Fibroblast of mammary gland (primary cell): ENCODE measurements at places on chromosomes 7 and 10.

DNA sequence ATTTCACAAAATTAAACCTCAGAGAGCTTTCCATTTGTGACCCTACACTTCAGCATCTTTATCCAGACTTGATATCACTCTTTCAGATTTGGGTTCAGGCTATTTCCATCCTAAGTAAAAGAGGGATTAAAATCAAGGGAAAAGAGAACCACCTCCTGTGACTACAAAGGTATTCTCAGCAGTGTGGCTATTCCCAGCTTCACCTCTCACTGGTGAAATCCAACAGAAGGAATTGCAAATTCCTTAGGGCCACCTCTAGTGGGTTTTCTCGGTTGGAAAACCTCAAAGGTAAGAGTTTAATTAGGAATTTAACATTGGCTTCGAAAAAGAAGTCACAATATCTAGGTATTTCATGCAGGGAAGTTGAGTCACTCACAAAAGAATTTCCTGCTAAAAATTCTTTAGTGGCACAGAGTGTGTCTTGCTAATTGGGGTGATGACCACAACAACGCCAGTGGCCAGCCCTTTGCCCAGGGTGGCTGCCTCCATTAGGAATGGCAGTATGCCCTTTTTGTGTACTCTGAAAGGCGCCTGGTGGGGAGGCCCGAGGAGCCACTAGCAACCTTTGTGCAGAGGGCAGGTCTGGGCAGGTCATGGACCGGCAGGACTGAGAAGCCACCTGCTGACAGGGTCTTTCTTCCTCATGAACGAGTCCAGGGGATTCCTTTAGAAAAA lies 52.2 kb downstream of the SEM1 start:
- DNase-seq: no peak

DNA sequence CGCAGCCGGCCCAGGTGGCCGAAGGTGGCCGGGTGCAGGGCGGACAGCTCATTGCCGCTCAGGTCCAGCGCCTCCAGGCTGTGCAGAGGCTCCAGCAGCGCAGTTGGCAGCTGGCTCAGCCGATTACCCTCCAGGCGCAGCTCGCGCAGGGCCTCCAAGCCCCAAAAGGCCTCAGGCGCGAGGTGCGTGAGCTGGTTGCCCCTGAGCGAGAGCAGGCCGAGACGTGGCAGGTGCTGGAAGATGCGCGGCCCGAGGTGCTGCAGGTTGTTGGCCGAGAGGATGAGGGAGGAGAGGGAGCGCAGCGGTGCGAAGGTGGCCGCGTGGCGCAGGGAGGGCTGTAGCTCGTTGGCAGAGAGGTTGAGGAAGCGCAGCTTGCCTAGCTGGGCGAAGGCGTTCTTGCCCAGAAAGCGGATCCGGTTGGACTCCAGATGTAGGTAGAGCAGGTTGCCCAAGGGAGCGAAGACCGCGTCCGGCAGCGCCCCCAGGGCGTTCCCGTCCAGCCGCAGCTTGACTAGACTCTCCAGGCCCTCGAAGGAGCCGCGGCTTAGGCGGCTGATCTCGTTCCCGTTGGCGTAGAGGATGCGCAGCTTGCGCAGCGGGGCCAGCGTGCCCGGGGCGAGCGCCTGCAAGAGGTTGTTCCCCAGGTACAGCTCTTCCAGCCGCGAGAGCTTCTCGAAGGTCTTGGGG lies 923 bp downstream of the TRIL start:
- DNase-seq: no peak

DNA sequence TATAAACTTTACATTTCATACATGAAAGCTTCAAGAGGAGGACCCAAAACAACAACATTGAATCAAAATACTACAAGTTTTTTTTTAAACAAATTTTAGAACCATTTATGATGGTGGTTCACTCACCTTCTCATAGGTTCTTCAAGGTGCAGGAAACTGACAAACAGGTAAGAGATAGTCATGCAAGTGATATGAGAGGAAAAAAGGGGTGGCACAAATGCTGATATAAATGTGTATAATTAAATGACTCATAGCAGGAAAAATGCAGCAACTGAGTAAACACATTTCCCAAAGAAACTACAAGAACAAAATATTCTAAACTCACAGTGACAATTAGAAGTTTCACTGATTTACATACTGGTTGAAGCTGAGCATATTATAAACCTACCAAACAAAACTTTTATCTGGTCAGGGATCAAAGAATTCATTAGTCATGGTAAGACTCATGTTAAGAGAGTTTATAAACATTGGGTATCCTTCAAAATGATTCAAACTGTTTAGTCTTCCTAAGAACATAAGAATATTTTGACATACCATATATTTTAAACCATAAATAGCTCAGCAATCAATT lies 14.1 kb downstream of the ZWINT start:
- DNase-seq: no peak

DNA sequence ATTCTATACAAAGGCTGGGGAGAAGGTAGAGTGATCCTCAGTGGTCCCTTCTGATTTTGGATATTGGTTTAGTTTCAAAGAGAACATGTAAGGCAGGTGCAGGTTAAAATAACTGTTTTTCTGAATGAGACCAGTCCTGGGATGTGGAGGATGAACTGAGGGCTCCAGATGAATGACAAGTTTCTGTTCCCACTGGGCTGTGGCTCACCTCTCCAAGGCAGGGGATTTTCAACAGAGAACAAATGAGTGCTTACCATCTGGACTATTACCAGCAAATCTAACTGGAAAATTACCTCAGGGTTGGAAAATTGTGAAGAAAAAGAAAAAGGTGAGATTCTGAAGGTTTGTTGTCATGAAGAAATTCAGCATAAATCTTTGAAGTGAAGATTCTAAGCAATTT lies 8.0 kb downstream of the LAMB4 start:
- DNase-seq: no peak

DNA sequence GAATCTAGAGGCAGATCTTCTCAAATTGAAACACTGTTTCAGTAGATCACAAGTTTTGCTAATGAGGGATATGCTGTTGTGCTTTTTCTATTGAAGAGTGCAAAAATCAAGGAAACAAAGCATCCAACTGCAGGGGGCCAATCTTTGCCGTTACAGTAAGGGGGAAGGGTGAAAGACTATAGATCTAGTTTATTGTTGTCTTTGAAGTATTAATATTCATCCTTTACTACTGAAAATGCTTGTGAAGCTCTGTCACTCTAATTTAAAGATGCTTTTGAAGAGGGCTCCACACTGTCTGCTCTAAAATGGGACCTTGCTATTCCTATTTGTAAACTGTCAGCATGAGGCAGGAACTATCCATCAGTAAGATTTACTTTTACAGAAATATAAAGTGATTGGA lies 110.3 kb downstream of the MBL2 start:
- no peak for DNase-seq

- DNase-seq: no peak
Measured at GRCh38 chr7:32648408-32649156, 153.3 kb downstream of the AVL9 start.

DNA sequence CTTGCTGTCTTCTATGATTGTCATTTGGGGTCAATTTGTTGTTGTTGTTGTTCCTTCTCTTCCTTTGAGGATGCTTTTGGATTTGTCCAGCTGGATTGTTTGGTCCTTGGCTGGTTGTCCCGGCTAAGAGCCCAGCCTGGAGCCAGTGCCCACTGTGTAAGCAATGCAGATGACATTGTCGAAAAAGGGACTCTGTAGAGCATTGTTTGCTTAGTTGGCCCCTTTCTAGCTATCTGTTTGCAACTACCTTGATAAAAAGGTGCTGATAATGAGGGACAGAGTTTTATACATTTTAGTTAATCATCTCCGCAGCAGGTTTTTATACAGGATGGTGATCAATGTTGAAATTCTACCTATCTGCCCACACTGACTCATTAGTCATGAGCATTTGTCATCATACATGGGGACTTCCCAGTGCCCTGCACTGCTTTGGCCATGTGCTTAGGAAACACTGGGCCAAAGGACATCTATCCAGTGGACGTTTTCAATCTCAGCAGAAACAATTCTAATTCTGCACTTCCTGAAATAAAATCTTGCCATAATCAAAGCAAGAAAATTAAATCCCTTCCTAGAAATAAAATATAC lies 311.9 kb downstream of the GRM8 start:
- no peak for DNase-seq

DNA sequence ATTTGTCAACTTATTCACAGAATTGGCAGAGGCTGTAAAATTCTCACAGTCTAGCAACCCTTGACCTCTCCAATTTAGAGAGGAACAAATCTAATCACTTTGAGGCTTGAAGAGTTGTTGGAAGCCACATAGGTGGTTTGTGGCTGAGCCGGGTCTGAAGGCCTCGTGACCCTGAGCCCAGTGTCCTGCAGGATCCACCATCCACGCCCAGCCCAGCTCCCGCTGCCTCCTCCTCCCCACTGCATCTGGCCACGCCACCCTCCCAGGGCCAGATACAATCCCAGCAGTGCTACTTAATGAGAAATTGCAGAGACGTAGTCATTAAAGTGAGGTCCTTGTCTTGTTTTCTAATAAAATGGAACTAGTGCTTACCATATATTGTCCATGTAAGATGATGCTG lies 81.4 kb upstream of the SHH start:
- DNase-seq: no peak

- no peak for DNase-seq
Measured at GRCh38 chr7:55568613-55569268, 3.6 kb downstream of the VOPP1 start.

DNA sequence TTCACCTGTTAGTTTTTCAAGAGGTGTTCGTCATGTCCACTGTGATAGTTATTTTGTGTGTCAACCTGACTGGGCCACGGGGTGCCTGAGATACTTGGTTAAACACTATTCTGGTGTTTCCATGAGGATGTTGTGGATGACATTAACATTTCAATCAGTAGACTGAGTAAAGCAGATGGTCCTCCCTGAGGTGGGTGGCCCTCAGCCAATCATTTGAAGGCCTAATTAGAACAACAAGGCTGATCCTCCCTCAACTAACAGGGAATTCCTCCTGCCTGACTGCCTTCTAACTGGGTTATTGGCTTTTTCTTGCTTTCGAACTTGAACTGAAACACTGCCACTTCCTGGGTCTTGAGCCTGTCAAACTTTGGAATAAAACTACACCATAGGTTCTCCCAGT lies 75.8 kb downstream of the ENO4 start:
- DNase-seq: no peak

GRCh38 chr7:29224726-29225125 lies 30.2 kb downstream of the CHN2 start:
- DNase-seq: peak; percentile 22

DNA sequence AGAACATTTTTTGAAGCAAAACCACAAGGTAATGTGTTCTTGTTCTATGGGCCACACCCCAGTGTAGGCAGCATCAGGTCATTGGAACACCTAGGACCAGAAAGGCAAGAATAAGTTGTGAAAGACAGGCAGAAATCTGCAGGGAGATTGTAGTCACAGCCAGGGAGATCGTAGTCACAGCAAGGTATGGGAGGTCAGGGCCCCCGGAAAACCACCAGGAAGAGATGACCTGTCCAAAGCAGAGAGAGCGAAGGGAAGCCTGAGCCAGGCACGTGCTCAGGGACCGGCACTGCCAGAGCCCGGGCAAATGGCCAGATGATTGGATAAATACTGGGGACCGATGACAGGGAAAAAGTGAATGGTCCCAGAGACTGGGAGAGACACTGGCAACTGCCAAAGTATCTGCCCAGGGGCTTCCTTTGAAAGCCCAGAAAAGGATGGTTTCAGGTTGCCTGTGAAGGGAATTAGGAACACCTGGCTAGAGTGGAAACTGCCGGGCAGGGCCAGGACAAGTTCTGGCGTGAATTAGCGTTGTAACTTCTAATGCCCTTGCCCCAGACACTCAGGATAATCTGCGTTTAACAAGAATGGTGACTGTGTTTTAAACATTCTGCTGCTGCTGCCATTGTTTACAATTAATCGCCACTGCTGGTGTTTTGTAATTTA lies 3.9 kb upstream of the NOBOX start:
- DNase-seq: no peak

DNA sequence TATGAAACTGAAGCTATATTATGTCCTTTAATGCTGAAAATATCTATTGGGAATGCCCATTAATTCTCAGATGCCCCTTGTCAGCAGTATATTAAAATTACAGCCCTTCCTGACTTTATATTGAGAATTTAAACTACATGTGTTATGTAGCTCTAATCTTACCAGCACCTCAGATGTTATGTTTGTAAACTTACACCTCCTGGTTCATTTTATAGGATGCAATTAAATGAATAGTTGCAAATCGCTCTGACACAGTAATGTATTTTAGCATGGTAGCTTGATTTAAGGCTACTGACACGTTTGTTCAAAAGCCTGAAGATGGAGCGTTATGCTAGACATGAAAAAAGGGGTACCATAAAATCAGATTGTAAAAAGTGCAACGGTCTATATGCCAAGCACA lies 35.0 kb upstream of the MET start:
- DNase-seq: no peak

GRCh38 chr7:121936951-121937623 lies 64.1 kb downstream of the PTPRZ1 start:
- no peak for DNase-seq

- no peak for DNase-seq
Measured at GRCh38 chr10:78386509-78386908, 352.8 kb downstream of the RPS24 start.

DNA sequence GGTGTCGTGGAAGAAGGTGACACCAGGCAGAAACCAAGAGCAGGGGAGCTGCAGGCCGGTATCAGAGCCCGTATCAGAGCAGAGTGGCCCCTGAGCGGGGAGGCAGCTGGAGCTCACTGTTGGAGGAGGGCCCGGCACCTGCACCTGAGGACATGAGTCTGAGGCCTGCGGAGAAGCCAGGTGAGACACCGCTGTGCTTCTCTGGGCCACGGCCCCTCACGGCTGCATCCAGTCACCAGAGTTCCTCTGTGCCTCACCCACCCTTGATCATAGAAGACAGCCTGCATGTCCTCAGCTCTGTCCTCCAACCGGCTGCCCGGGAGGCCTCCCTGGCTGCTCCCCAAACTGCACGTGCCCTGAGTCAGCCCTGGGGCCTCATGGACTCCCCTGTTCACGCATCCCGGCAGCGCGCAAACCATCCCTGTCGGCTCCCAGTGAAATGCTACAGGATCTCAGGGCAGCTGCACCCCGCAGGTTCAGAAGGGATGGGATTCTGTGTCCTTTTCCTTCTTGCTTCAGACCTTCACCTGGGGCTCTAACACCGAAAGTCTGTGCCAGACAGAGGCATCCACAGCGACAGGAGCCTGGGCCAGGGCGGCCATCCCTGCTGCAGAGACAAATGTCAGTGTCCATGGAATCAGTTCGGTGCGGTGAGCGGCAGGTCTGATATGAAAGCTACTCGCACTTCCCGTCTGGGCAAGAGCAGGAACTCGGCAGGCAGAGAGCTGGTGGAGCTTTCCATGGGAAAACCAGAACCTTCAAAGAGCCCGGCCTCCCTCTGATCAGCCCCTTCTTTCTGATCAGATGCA lies 111.9 kb upstream of the FAM20C start:
- DNase-seq: no peak

- peak; percentile 49 for DNase-seq
Measured at GRCh38 chr7:70529914-70530585, 601.9 kb upstream of the GALNT17 start.

DNA sequence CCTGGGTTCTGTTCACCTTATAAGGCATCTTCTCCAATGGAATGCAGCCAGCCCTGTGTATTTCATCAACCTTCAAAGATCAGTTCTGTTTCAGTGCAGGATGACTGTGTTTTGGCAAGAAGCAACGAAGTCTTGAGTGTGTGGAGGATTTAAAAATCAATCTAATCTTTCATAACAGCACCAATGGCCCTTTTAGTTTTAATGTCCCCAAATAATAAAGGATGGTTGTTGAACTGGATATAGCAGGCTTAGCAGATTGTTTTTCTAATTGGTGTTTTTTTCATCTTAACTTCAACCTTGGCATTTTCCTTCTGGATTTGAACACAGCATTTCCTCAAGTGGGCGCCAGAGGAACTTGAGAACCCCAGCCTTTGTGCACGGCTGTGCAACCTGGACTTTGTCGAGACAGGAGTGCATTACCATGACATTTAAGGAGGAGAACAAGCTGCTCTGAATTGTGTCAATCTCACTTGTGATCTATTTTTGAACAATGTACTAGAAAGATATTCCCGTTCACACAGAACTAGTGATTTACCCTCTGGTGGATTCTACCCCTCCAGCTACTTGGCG lies 313.3 kb upstream of the AKR1E2 start:
- peak; percentile 92 for DNase-seq
